ENCODE measurements at places on chromosomes 4 and X.
A peak's percentile ranks its signal among the peaks of the same experiment; 100 is the strongest.

- no peak for DNase-seq
These were observed 69.5 kb downstream of the APBB2 start for GRCh38 chr4:41144812-41145211.

GRCh38 chrX:12977761-12978204 is 2.9 kb downstream of the TMSB4X start:
- no peak for DNase-seq

DNA sequence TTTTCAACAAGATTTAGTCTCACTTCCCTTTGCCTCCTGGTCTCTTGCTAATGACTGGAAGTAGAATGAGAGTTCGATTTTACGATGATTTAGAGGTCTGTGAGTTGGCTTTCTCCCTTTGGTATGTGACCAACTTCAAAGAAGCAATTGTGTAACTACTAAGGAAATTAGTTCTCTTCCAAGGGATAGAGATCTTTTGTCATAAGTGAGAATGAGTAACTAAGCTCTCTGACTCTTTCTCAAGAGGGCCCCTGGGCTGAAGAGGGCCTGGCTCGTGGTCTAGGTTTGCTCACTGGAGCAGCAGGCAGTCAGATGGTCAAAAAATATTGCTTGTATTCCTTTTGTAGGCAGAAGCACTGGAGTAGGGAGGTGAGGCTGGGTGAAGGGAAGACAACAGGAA is 176.3 kb downstream of the ENOX2 start:
- no peak for DNase-seq

DNA sequence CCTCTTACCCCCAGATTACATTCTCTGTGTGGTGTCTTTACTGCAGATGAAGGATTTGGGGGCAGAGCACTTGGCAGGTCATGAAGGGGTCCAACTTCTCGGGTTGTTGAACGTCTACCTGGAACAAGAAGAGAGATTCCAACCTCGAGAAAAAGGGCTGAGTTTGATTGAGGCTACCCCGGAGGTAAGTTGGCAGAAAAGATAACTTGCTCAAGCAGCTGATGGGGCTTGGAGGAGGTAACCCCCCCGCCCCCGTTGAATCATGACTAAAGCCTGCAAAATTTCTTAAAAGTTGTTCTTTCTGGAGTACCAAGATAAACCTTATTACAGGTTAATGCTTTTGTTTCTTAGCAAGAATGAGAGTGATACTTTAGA is 1.5 kb downstream of the CCNG2 start:
- DNase-seq: no peak

- DNase-seq: no peak
These were observed 38.2 kb downstream of the HPGDS start for GRCh38 chr4:94304365-94304971.

DNA sequence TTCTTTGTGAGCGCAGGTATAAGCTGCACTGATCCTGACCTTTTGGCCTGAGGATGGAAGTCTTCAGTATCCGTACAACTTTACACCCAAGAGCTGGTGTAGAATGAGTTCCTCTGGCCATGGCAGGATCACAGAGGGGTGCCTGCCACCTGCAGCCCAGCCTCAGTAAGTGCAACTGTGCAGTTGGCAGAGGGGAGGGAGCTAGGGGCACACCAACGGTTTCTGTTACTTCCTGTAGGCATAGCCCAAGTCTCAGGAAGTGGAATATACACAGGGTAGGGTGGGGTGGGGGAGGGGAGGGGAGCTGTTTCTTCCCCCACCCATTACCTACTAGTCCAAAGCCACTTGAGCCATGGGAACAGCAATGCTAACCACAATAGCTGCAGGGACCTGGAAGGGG is 85.4 kb upstream of the GBA3 start:
- peak; percentile 3 for DNase-seq

DNA sequence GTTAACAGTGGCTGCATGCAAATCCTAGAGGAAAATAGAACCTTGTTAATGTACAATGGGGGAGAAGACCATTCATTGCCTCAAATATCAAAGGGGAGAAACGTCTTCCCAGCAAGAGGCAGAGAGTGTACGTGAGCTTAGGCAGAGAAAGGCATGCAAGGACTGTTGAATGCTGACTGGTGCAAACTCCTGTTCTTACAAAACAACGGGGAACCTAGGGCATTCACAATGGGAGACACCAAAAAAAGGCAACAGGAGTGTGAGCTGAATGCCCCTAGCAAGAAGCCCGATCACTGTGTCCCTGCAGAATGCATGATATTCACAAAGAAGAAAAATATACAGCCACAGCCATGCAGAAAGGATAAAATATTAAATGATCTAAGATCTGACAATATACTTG is 184.9 kb downstream of the NSUN7 start:
- DNase-seq: no peak

DNA sequence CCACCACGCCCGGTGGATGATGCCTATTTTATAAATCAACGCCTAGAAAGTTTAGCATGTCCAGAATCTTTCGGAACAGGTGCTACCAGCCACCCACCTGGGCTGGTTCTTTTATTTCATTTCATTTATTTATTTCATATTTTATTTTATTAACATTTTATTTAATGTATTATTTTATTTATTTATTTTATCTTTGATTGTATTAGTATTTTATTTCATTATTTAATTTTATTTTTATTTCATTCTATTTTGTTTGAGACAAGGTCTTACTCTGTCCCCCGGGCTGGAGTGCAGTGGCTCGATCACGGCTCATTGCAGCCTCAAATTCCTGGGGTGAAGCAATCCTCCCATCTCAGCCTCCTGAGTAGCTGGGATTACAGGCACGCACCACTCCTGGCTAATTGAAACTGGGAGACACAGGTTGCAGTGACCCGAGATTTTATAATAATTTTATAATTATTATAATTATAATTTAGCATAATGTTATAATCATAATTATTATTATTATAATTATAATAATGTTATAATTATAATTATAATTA is 187.2 kb downstream of the SHOX start:
- no peak for DNase-seq

DNA sequence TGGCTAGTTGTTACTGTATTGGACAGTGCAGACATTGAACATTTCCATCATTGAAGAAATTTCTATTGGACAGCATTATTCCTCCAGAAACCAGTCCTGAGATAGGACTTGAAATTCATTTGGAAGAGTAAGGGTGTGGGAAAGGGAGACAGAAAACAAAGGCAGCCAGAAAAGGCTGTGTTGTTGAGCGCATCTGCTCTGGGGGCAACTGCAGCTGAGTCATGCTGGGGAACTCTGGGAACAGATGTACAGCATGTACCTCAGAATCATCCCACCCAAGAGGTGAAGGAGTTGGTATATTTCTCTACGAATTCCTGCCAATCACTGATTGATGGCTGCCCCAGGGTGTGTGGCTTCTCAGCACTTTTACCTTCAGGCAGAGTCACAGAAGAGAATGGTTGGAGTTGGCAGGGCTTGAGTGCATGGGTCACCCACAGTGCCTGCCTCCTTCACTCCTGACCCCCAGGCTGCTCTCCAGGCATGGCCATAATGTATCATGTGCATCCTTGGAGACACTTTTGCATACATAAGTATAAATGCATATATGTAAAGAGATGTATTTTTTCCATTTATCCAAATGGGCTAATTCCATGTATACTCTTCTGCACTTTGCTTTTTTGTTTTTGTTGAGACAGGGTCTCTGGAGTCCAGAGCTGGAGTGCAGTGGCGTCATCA is 39.4 kb downstream of the GEMIN8 start:
- no peak for DNase-seq

GRCh38 chr4:133145758-133146573 is 3.1 kb upstream of the PCDH10 start:
- DNase-seq: no peak

DNA sequence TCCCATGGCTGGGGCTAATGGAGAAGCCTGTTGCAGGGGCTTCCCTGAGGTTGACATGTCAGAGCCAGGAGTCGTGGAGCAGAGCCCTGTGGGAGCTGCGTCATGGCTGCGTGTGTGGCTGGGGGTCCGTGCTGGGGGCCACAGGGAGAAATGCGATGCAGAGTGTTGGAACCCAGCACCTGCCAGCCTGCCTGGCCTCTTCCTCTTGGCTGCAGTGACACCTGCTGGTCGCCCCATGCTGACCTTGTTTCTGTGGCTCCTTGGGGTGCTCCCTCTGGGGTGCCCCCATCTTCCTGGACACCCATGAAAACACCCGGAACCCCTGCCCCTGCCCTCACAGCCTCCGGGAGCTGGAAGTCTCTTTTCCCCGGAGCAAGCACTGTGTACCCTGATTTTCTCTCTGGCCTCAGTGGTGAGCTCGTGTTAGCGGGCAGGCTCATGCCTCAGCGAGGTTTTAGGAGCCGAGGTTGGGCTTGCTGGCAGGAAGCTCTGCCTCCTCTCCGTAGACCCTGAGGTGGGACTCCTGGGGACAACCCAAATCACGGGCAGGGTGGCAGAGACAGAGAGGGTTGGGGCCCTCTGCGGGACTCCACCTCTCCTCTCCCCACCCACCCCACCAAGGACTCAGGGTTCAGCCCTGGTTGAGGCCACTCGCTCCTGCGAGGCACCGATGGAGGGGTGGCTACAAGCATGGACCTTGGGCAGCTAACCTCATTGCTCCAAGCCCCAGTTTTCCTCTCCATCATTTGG is 103.7 kb downstream of the SORCS2 start:
- DNase-seq: no peak

DNA sequence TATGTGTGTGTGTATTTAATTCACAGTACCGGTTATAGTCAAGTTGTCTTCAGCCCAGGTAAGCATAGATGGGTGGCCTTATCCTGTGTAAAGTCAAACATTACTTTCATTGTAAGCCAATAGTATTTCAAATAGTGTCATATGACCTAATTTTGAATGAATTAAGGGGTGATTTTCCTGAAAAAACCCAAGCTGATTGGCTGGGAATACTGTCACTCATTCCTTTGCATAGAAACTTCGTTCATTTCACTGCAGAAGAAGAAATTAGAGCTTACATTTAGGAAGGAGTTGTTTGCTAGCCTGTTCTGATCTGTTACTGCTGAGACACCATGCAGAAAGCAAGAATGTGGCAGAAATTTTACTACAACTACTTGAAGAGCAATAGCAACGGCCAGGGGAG is 45.4 kb downstream of the SMARCAD1 start:
- no peak for DNase-seq

DNA sequence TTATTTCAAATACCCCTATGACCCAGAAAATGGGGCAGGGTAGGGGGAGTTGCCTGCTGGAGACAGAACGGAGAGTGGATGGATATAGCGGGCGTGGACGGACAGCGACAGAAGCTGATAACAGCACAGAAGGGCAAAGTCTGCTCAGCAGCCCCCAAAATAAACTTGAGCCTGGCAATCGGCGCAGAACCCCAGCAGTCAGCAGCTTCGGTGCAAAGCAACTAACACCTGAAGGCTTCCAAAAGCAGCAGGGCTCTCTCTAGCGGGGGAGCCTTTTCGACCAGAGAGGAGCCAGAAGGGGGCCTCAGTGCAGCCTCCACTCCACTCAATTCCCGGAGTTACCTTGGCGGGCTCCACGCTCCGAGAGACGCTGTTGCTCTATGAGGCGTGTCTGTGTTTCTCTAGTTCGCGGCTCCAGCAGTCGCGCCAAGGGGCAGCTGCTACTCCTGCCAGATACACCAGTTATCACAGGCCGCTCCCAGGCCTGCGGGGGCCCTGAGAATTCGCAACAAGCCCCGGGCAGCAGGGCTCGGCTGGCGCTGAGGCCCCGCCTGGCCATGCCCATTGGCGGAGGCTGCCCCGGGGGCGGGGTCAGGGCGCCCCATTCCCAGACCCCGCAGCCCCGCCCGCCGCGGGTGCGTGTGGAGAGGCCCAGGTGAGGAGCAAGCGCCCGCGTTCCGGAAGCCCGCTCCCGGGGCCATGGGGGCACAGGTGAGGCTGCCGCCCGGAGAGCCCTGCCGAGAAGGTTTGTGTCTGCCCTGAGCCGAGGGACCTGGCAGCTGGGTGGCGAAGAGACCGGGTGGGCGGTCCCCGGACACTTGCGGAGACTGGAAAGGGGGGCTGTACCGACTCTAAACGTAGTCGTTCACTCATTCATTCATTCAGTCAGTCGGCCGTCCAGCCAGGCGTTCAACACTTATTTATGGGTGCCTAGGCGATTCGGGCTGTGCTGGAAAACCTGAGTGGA is at the start of the genes CNGA1 and NIPAL1:
TSS of gene CNGA1 (minus strand) at position 541 of the 967 bp plus-strand sequence. CDS start 63,992 bp downstream, outside the sequence.
TSS of gene NIPAL1 (plus strand) at position 632 of the 967 bp plus-strand sequence. CDS start at position 700, 68 bp downstream.
- peak; percentile 56 for DNase-seq

DNA sequence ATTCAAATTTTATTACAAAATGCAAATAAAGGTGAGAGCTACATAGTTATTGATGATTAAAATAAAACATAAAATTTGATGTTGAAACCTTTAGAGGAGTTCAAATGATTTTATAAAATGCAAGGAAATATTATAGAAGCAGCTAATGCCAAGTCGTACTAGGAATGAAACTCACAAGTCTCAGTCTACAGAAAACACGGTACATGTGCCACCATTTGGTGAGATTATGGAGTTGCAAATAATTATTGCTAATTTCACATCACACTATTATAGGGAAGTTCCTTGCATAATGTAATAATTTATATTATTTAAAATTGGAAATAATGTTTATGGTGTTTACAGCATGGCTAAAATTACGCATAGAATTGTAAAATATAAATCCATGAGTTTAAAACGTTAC is 1601.7 kb upstream of the TENM3 start:
- no peak for DNase-seq

GRCh38 chrX:19920945-19921344 is 33.5 kb upstream of the SH3KBP1 start:
- DNase-seq: no peak

- no peak for DNase-seq
These were observed 587.7 kb downstream of the GLUD2 start for GRCh38 chrX:121635141-121635540.

DNA sequence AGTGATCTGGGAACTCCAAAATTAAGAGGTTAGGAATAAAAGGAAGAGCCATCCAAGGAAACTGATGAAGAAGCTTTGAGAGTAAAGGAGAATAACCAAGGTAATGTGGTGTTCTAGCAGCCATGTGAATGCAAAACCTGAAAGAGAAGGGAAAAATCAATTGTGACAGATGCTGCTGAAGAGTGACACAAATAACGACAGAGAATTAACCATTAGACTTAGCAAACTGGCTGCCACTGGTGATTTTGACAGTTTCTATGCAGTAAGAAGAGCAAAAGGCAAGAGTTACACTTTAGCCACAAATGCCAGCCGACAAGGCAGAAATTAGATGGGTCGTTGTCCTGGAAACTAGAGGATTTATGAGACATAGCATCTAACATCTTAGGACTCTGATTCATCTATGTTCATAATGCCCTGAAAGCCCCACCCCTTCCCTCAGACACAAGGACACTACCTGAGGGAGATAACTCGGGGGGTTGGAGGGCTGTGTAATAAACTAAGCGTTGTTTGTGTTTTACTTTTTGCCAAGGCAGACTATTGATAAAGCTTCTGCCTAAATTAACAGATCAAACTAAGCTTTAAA is 13.0 kb upstream of the TMEM144 start:
- DNase-seq: no peak

GRCh38 chr4:175048906-175049305 is 130.7 kb downstream of the ADAM29 start:
- no peak for DNase-seq

GRCh38 chrX:53374923-53375322 is 47.5 kb downstream of the SMC1A start:
- no peak for DNase-seq

GRCh38 chr4:139331185-139331584 is 28.9 kb upstream of the NDUFC1 start:
- no peak for DNase-seq

- DNase-seq: no peak
These were observed 37.3 kb downstream of the APBB2 start for GRCh38 chr4:41177016-41177415.
